ENCODE measurements at places on chromosomes 16 and 17.
A peak's percentile ranks its signal among the peaks of the same experiment; 100 is the strongest.

DNA sequence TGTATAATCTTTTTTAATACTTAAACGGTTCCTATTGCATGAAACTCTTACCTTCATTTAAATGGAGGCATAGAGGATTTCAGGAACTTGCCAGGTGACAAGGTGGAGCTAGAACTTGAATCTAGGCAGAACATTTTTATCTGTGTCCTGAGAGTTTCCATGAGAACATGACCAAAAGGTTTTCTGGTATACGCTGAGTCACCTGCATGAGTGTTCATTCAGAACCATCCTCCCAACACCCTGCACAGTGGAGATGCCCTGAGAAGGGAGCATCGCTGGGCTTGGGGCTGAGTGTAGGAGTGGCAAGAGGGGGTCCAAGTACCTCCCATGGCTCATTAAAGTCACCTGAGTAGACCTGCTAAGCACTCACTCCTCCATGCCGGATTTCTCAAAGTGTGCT is 169.7 kb upstream of the CACNG5 start:
- DNase-seq: no peak

GRCh38 chr17:4945176-4945943 is 3.0 kb downstream of the PFN1 start:
- peak; percentile 47 for DNase-seq

- DNase-seq: peak; percentile 63
Measured at GRCh38 chr16:46908540-46909372, 24.6 kb downstream of the GPT2 start.

DNA sequence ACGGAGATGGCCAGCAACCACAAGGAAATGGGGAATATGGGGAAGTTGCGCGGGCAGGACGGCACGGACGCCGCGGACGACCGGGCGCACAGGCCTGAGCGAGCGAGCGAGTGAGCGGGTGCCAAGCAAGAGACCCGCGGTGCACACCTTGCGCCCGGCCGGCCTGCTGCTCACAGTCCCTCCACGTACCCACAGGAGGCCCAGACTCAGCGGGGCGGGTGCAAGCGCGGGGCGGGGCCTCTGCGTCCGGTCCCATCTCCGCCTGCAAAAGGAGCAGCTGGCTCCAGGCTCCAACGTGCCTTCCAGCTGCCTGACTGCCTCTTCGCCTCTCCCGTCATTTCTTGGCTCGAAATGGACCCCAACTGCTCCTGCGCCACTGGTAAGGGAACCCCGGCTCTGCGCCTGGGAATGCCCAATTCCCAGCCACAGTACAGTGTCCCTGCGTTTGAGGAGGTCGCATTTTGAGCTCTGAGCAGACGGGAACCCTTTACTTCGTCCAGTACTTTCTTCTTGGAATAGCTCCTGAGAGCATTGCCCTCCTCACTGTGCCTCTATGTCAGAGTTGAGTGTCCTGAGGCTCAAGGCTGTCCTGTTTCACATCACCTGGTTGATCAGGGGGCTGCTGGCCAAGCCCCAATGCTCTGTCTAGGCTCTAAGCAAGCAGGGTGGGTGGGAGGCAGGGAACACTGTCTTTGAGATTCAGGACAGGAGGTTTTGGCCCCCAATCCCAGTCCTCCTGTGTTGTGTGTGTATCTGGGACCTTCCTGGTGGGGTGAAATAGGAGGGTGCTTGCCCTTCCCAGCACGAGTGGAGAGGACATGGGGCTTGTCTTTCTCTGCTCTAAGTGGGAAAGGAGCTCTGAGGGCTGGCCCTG is 8.1 kb upstream of the MT1E start:
- DNase-seq: peak; percentile 85
